Colonic mucosa (tissue), 4 donors: ENCODE measurements at places on chromosomes 13 and 19. TPM values are rescaled to one million over a fixed set of nuclear protein-coding genes. Genes with fewer than 3 reads are reported as not detected.

GRCh38 chr13:98556968-98557631, 19.8 kb downstream of the STK24 start:
- no peak for DNase-seq

DNA sequence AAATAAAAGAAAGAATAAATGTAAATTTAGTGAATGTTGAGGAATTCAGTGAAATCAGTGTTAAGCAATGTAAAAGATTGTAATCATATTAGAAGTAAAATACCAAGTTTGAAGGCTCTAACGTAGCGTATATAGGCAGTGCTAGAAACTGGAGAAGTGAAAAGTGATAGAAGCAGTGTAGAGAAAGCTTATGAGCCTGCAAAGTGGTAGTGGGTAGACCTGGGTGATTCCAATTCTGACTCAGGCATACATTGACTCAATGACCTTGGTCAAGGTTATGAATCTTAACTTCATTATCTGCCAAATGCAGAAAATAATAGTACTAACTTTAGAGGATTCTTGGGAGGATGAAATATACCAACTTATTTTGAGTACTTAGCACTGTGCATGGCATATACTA, 4.1 kb downstream of the SLC10A2 start:
- DNase-seq = no peak

Gene FCHO1
- total RNA-seq = 9.2 TPM

Gene LILRA2
- total RNA-seq = 0.85 TPM

DNA sequence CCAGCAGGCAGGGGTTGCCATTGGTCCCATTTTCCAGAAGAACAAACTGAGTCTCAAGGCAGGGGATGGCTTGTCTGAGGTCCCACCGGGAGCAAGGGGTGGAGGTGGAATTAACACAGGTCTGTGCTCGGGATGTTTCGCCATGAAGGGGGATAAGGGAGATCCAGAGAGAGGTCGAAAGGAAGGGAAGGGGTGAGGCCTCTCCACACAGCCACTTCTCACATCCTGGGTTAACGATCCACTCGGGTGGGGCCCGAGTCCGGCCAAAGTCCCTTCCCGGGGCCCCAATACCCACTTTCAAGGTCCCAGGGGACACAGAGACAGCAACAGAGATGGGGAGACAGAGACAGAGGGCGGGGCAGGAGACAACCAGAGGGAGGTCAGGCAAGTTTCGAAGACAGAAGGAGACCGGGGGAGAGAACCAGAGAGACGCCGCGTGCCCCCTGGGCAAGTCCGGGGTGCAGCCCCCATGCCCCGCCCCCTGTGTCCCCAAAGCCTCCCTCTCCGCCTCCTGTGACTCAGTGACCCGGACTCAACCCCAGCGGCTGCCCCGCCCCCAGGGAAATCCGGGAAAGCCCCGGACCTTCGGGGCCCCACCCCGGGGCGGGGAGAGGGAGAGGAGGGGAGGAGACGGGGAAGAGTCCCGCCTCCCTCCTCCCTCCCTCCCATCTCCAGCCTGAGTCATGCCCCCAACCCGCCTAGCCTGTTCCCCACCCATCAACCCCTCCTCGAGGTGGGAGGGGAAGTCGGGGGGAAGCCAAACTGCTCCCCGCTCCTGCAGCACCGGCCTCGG, 1.4 kb upstream of the BCL3 start:
- peak; percentile 99 for DNase-seq

Gene ZNF226
- total RNA-seq = 12.9 TPM

- DNase-seq = no peak
These were observed 22.6 kb upstream of the MTIF3 start for GRCh38 chr13:27472941-27473340.
